ENCODE measurements at places on chromosomes 11 and 22.

GRCh38 chr11:62508336-62509058 lies 38.1 kb downstream of the AHNAK start:
- DNase-seq, result peak; percentile 74

- DNase-seq, result no peak
Measured at GRCh38 chr11:86807360-86807759, 7.0 kb downstream of the PRSS23 start.

GRCh38 chr22:24271386-24271854 lies 789 bp downstream of the SPECC1L start:
- no peak for DNase-seq

- DNase-seq, result no peak
Measured at GRCh38 chr11:134581966-134582769, 170.1 kb upstream of the B3GAT1 start.

- DNase-seq, result no peak
Measured at GRCh38 chr11:44324749-44325525, 15.0 kb upstream of the ALX4 start.

All from frontal cortex (tissue), 4 donors.